GM23338 (cell line): ENCODE measurements at places on chromosomes 3 and 15. TPM values are rescaled to one million over a fixed set of nuclear protein-coding genes. Genes with fewer than 3 reads are reported as not detected.

- DNase-seq: no peak
These were observed 28.7 kb downstream of the MRPL3 start for GRCh38 chr3:131474115-131474514.

Gene CFAP100
- 0.07 TPM in 1 of 2 replicates, not detected in the other for total RNA-seq

DNA sequence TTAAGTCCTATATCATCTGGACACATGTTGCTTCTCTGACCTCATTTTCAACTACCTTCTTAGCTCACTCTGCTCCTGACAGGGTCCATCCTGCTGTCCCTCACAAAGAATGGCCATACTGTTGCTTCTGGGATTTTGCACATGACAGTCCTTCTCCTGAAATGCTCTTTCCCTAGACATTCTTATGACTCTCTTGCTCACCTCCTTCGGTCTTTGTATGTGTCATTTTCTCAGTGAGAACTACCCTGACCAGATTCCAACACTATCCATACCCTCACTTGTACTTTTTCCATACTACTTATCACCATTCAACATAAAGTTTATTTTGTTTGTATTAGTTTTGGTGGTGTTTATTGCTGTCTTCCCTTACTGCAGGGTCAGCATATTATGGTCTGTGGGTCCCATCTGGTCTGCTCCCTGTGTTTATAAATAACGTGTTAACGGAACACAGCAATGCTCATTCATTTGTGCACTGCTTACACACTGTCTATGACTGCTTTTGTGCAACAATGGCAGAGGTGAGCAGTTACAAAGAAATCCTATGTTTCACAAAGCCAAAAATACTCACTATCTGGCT lies 159.5 kb downstream of the SPATA16 start:
- no peak for DNase-seq

Gene CNTN4
- total RNA-seq: 1.1 and 4.0 TPM in 2 replicates

DNA sequence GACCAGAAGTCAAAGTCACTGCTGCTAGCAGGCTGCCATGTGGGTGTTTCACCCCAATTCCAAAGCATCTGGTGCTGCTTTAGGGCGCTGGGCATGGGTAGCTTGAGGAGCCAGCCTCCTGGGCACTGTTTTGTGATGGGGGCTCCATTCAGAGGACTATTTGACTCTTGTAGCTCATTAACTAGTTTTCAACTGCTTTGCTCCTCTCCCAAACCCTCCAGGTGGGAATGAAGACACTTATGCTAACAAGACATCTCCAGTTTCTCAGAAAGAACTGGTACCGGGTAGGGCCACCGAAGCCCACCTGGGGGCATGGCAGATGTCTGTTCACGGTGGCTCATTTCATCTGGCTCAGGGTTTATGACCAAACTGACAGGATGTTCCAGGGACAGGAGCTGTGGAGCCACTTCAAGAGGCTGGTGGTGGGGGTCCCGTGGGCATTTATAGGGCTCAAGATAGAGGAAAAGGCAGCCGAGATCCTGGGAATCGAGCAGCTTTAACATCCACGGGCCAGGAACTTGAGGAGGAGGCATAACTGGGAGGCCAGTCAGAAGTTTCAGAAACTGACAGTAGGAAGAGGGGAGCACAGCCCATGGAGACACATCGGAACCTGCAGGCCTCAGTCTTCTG lies 17.7 kb downstream of the AMOTL2 start:
- no peak for DNase-seq
